NCI-H524 (cell line): ENCODE measurements at places on chromosomes 4 and X.

DNA sequence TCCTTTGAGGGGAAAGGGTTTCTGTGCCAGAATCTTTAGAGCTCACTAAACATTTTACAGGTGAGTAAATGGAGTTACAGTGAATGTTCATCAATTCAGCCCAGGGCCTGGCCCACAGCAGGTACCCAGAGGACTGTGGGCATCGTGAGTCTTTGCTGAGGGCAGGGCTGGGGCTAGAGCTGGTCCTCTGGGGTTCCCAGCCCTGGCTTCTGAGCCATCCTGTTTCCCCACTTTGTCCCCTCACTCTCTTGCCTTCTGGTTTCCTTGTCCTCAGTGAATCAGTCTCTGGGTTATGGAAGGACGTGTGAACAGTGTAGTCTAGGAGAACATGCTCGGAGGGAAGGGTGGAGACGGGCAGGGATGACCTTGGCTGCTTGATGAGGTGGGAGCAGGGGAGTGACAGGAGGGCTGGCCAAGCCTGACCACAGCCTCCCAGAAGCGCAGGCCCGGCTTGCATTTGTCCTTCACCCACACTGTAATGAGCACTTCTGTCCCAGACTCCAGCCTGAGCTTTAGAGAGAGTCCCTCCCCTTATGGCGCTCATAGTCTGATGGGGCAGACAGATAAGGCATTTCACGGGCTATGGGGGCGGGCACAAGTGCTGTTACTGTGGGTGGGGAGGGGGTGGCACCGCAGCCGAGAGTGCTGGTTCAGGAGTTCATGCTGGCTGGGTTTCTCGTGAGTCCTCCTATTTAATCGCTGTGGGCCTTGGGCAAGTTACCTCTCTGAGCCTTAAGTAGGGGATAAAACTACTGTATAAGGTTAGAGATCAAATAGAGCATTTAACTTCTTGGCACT is 17.3 kb downstream of the TBC1D14 start:
- DNase-seq, result no peak

- DNase-seq, result no peak
Observed at GRCh38 chr4:5797866-5798265, 86.9 kb downstream of the EVC start.

GRCh38 chrX:28981952-28982351 is 394.7 kb downstream of the IL1RAPL1 start:
- DNase-seq, result no peak

DNA sequence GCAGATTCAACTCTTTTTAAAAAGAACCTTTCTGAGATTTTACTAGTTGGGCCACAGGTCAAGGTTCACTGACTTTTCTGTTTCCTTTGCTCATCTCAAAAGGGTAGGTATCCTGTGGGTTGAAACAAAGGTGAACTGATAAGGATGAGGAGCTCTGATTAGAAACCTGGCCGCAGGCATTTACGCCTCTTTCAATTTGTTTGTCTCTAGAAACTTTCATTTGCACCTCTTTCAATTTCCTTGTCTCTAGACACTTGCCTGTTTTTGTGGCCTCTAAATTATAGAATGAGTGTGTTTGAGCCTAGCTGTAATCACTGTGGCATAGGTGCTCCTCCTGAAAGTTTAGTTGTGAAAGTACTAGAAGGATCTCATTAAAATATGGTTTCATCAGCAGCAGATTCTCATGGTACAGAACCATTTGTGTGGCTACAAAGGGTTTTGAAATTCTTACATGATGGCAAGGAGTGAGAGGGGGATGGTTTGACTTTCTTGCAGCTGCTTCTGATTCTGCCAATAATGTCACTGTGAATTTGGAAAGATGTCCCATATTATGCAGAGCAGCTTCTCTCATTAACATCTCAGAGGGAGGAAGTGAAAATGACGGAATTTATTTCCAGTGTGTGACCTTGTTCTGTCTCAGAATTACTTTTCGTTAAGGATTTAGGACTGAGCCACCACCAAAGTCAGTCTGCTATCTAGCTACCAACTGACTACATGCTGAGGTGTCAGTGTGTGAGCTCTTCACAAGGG is 142.2 kb downstream of the SH2D1A start:
- no peak for DNase-seq

GRCh38 chrX:104621781-104622180 is 55.8 kb downstream of the IL1RAPL2 start:
- DNase-seq, result no peak

DNA sequence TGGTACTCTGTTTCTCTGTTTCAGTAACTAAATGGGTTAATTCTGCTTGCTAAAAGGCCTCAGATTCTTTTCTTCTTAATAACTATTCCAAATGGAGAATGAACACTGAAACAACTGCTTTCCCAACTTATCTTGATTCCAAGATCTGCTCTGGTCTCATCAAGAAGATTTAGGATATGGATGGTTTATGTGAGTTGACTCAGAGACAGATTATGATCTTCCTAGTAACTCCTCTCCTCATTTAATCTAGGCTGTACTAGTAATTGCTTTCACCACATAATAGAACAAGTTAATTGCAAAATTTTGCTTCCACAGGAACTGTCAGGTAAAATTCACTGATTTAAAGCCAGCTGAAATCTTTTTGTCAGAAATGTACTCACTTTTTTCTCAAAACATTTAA is 537.1 kb downstream of the GRID2 start:
- DNase-seq, result no peak

DNA sequence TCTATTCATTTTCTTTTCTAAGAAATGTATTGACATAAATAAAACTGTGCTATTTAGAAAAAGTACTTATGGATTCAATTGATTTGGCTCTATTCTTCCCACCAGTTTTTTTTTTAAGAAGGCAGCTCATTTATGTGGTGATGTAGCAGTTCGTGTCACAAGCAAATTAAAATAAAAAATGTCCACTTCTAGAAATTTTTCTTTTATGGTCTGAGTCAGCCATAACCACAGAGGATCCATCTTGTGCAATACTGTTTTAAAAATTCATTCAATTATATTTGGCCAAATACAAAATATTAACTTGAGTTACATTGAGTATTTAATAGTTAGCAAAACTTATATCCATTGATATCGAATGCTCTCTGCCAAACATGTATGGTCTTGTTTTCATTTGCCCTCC is 207.9 kb upstream of the FAT1 start:
- no peak for DNase-seq

DNA sequence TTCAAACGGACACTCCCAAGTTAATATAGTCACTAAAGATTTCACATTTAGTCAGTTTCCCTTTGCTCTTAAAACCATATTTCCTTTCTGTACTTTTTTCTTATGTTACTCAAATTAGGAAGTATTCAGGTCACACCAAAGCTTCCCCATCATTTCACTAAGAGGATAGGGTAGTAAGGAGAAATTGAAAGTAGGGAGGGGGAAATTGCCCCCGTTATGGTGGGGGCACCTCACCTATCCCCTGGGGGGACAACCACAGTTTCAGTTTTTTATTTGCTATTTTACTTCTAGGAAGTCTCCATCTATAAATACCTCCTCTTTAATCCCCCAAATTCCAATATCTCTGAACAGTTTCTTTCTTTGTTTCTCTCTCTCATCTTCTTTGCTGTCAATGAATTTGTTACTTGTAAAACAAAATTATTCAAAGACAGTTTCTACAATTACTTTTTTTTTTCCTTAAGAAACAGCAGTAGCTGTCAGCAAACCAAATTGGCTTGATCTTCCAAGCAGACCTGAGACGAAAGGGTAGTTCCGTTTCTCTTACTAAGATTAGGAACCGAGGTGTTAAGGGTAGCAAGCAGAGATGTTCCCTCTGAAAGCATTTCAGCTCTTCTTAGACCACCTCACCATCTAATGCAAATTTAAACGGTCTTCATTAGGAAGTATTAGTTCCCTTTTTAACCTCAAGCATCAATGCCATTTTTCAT is 160.2 kb upstream of the KLF3 start:
- DNase-seq, result no peak

DNA sequence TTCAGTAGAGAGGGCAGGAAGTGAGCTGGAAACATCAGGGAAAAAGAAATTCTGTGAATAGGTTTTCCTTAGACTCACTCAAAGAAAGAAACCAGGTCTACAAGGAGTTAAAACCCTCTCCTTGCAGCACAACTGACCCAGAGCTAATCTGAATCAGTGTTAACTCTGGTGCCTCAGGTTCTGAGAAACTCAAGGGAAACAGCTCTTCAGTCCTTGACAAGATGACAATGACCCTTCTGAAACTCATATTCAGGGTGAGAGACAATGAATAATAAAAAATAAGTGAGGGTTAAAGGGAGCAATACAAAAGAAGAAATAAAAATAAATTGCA is 903.6 kb downstream of the STPG2 start:
- DNase-seq, result no peak

GRCh38 chrX:13805241-13805640 is 11.7 kb downstream of the GPM6B start:
- no peak for DNase-seq

DNA sequence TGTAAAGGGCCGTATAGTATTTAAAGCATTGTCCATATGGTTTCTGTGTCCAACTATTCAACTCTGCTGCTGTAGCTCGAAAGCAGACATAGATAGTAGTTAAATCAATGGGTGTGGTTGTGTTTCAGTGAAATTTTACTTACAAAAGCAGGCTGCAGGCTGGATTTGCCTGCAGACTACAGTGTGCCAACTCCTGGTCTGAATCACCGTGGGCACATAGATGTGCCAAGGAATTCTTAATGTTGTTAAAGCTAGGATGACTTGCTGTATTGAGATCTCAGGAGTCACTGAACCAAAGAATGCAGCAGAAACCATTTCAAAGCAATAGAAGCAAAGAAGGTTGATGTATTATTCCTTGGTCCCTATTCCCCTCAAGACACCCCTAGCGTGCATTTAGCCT is 379.0 kb downstream of the STIM2 start:
- DNase-seq, result no peak

DNA sequence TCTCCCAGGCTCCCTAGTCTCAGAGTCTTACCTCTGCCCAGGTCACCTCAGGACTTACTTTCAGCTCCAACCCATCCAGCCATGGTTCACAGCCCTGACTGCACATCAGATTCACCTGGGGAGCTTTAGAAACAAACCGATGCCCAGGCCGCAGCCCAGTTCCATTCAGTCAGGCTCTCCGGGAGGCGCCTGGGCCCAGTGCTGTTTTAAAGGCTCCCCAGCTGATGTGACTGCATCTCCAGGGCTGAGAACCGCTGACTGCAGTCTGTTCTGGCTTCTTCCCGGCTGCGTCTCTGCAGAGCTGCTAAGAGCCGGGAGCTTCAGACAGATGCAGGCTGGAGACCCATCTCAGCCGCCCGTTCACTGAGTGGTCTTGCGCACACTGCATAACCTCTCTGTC is 44.4 kb upstream of the LGI2 start:
- DNase-seq, result no peak

DNA sequence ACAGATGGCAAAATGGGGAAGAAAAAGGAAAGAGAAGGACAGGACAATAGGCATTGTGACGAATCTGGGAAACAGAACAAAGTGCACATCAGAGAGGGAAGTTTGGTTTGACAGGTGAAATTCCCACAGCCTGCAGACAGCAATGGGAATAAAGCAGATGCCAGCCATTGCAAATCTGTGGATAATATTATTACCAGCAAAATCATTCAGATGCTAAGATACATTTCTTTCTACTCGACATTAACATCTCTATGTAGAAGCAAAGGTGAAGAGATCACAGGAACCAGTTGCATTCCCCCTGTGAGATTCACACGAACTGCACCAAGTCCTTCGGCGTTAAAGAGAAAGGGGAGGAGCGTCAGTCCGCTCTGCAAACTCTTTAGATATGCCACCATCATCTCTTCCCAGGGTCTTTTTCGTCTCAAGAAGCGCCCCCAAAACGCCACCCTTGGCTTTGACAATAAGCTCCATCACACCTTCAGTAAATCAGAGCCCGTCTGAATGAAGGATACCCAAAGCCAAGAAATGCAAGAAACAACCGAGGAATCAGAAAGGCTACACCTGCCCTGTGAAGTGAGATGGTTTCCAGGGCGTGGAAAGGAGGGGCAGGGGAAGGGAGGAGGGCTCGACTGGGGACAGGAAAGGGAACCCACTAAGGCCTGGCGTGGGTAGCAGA is 1.9 kb downstream of the NEUROG2 start:
- no peak for DNase-seq
